ENCODE measurements at places on chromosomes 3 and 15.

GRCh38 chr3:21028412-21028811 lies 722.6 kb downstream of the ZNF385D start:
- DNase-seq, result no peak

GRCh38 chr3:156256256-156256655 lies 135.9 kb downstream of the KCNAB1 start:
- DNase-seq, result no peak

DNA sequence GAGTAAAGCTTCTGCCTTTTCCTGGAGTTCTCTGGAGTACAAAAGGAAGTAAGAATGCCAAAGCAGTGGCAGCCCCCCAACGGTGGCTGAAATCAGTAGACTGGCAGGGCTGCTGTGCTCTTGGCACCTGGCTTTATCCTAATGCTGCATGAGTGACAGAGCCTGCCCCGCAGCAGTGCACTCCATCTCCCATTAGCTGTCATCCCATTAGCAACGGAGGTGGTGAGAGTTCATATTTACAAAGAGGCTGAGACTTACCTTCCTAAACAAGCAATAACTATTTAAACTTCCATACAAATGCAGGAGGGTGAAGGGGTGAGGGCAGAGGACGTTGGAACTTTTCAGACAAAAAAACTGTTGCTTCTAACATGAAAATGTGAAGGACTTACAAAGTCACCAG lies 51.9 kb downstream of the SERPINI1 start:
- no peak for DNase-seq

DNA sequence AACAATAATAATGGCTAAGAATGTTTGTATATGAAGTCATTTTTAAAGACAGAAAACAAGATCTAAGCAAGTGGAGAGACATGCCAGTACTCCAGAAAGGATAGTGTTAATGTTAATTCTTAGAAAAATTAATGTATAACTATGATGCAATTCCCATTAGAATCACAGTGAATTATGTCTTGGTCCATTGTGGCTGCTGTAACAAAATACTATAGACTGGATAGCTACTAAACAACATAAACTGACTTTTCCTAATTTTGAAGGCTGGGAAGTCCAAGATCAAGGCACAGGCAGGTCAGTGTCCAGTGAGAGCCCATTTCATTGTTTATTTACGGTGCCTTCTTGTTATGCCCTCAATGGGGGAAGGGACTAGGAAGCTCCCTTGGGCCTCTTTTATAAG lies 32.7 kb upstream of the CSPG4 start:
- DNase-seq, result no peak

Measured in hematopoietic multipotent progenitor cell (in vitro differentiated cells).